ENCODE measurements at places on chromosomes 16 and 17. TPM values are rescaled to one million over a fixed set of nuclear protein-coding genes. Genes with fewer than 3 reads are reported as not detected.
A peak's percentile ranks its signal among the peaks of the same experiment; 100 is the strongest.

GRB7 gene
- total RNA-seq: 92.8 TPM

OR2C1 gene
- total RNA-seq: 0.14 TPM

DYNLRB2 gene
- total RNA-seq: 1.3 TPM

GAS2L2 gene
- not detected for total RNA-seq

ANKRD40CL gene
- 10.9 TPM for total RNA-seq

PRSS33 gene
- 1.8 TPM for total RNA-seq

KRTAP16-1 gene
- not detected for total RNA-seq

NAT9 gene
- total RNA-seq: 43.7 TPM

NPIPB12 gene
- total RNA-seq: 47.4 TPM

ENKD1 gene
- total RNA-seq: 34.4 TPM

AIPL1 gene
- total RNA-seq: not detected

GCGR gene
- 0.20 TPM for total RNA-seq

USP7 gene
- total RNA-seq: 108 TPM

PIRT gene
- total RNA-seq: 0.32 TPM

- no peak for DNase-seq
Observed at GRCh38 chr16:19164285-19164684, 3.8 kb upstream of the SYT17 start.

DNA sequence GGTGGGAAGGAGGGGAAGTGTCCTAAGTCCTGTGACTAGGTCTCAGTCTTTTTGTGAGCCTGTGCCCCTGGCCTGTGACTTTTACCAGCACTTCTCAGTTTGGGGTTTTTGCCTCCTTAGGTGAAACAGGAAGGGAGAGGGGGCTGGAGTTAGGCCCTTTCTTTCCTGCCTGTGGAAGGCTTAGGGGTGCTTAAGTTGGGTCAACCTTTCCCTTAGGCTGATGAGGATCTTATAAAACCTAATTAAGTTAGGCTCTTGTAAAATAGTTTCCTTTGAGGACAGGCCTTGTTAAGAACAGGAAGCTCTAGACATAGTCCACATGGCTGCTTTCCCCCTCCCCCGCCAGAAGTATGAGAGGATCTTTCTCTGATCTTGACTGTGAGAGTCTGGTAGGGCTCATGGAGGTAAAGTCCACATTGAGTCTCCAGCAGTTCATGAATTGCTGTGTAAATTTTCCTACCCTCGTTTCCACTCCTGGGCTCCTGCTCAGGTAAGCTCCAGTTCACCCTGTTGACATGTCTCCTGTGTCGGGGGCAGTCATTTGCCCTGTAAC, 17.0 kb upstream of the DNASE1 start:
- peak; percentile 50 for DNase-seq

DNA sequence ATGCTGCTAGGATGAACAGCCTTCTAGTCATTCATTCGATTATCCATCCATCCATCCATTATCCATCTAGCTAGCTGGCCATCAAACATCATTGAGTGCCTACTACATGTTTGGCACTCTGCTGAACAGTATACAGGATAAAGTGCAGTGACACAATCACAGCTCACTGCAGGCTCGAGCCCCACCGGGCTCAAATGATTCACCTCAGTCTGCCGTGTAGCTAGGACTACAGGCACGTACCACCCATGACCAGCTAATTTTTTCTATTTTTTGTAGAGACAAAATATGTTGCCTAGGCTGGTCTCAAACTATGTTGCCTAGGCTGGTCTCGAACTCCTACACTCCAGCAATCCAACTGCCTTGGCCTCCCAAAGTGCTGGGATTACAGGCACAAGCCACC, 50.0 kb downstream of the SSH2 start:
- DNase-seq: no peak

GRCh38 chr16:255183-255582, 20.6 kb downstream of the RGS11 start:
- no peak for DNase-seq

DNA sequence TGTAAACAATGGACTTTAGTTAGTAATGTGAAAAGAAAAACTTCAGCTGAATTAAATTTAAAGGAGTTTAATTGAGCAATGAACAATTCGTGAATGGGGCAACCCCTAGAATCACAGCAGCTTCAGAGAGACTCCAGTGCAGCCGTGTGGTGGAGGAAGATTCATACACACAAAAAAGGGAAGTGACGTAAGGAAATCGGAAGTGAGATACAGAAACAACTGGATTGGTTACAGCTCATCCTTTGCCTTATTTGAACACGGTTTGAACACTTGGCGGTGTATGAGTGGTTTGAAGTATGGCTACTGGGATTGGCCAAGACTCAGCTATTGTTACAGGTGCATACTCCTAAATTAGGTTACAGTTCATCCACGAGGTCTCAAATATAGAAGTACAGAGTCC, 460.4 kb upstream of the ASIC2 start:
- DNase-seq: no peak

DNA sequence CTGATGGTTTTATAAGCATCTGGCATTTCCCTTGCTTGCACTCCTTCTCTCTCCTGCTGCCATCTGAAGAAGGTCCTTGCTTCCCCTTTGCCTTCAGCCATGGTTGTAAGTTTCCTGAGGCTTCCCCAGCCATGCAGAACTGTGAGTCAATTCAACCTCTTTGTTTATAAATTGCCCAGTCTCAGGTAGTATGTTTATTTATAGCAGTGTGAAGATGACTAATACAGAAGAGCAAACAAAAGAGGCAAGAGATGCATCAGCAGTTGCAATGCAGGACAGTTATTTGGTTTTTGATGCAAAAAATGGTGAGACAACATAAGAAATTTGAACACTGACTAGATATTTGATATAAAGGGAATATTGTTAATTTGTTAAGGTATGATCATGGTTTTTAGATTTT, 16.8 kb downstream of the TMEM100 start:
- no peak for DNase-seq

- DNase-seq: no peak
Observed at GRCh38 chr17:41602524-41602923, 10.0 kb downstream of the KRT16 start.

GRCh38 chr16:17567455-17567854, 96.7 kb upstream of the XYLT1 start:
- DNase-seq: no peak

DNA sequence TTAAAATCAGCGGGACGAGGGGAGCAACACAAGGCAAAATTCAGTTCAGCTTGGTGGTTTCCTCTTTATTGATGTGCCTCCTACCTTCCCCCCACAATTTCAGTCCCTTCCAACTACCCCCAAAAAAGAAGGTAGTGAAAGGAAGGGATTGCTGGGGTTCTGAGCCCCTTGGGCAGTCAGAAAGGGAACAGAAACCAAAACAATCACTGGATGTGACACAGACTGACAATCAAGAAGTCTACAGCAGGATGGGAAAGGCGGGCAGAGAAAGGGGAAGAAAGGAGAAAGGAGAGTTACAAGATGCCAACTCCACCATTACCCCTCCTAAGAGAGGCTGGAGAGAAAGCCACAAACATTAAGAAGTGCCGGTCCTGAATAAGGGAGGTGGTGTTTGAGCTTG, 1.1 kb upstream of the PHF23 start:
- no peak for DNase-seq

DNA sequence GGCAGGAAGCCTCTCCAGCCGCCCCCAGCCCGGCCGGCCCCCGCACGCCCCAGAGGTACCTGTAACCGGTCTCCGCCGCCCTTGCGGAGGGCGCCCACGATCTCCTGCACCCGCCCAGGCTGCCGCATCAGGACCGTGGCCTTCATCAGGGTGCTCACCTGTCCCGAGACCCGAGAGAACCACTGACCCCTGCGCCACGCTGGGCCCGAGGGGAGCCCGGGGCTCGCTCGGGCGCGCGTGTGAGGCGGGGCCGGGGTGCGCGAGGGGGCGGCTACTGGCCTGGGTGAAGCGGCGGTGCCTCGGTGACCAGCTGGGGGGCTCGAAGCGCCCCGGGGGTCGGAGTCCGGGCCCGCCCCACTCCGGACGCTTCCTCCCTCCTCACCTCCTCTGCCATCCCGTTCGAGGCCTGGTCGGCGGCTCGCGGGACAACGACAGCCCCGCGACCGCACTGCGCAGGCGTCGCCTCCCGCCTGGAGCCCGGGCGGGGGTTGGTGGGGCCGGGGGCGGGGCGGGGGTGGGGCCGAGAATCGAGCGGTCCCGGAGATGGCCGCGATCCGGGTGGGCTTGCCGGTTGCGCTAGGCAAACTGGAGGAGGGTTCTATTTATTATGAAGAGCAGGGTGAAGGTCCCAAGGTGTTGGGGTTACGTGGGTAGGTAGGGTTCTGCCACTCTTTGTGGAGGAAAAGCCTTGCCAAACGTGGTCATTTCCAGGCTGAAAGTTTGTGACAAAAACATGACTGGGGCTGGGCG, at the start of gene NT5C3B:
Gene NT5C3B (minus strand): TSS at position 433 of the 750 bp plus-strand sequence. CDS start 39 bp downstream, at position 394.
- DNase-seq: peak; percentile 40

- DNase-seq: no peak
Observed at GRCh38 chr17:27529230-27529796, 73.1 kb downstream of the KSR1 start.

DNA sequence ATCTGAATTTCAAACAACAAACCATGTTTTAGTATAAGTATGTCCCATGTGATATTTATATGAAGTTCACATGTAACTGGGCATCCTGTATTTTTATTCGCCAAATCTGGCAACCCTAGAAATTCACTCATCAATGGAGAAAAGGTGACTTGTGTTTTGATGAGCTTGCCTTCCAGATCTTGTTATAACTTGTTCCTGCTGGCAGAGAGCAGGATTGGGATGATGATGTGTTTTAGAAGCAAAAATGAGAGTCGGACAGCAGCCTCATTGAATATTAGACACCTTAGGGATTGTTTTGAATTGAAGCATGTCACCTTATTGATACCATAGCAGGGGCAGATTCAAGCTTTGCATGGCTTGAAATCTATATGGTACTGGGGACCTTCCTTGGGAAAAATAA, 85.4 kb upstream of the MED13 start:
- no peak for DNase-seq

- peak; percentile 54 for DNase-seq
Observed at GRCh38 chr16:86294535-86295196, 215.7 kb upstream of the FOXF1 start.

DNA sequence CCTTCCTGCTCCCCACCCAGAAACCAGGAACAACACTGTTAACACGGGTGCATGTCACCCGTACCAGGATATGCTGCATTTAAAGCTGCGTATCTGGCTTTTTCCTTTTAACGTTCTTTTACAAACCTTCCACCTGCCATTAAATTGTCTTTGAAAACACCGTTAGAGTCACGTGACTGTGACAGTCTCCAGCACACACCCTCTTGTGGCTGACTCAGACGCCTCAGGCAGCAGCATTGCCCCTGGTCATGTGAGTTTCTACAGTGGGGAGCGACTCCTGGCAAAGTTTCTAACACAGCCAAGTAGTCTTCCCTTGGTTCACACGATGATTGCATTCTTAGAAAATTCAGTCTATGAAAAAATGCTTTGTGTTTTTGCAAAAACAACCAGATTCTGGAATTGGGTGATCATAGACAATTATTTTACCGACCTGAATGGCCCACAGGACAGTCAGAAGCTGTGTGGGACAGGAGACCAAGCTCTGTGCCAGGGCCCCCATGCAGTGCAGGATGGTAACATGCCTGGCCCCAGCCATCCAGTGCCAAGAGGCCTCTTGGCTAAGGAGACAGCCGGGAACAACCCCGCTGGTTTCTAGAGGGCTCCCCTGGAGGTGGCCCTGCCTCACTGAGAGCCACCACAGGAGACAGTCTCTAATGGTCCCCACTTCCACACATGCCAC, 199.1 kb downstream of the KATNIP start:
- DNase-seq: peak; percentile 62

- no peak for DNase-seq
Observed at GRCh38 chr17:351449-351738, 1.2 kb downstream of the RPH3AL start.

DNA sequence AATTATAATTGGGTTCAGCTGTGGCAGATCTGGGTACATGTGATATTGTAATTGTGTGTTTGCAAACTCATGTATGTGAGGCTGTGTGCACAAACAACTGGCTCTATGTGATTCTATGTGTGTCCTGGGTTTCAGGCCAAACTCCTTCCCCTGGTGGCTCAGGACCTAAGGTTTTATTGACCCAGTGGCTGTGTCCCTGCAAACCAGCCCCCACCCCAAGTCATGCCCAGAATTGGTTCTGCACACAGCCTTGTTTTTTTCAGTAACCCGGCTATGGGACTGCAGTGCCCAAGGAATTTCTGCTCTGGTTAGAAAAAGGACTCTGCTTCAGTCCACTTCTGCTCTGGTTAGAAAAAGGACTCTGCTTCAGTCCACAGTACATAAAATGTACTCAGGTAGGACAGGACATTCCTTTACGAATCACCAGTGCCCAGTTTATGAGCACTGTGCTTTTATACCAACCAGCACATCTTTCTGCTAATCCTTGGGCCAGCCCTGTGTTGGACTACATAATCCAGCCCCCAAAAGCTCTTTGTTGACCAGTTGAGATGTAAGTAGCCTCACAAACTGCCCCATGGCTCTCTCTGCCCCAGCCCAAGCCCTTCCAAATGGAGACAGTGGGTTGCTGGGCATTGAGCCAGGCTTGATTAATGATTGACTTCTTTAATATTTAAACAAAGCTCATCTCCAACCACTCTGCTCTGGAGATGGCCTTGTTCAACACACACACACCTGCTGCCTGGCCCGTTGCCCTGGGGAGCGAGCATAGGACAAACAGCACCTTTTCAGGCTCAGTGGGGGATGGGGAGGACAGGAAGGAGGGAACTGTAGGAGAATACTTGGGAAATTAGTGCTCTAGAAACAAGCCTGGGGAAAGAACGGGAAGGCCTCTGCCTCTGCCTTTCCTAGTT, 2.9 kb upstream of the KCNH6 start:
- peak; percentile 71 for DNase-seq

- DNase-seq: no peak
Observed at GRCh38 chr16:58842746-58843145, 108.6 kb upstream of the GOT2 start.
